ENCODE measurements at places on chromosomes 16 and 17.

GRCh38 chr17:73262676-73263642 lies 1.3 kb upstream of the CPSF4L start:
- no peak for DNase-seq

- DNase-seq: no peak
Observed at GRCh38 chr17:7867881-7868329, 10.1 kb downstream of the CYB5D1 start.

GRCh38 chr16:397736-398332 lies 835 bp downstream of the NME4 start:
- DNase-seq: peak; percentile 82

DNA sequence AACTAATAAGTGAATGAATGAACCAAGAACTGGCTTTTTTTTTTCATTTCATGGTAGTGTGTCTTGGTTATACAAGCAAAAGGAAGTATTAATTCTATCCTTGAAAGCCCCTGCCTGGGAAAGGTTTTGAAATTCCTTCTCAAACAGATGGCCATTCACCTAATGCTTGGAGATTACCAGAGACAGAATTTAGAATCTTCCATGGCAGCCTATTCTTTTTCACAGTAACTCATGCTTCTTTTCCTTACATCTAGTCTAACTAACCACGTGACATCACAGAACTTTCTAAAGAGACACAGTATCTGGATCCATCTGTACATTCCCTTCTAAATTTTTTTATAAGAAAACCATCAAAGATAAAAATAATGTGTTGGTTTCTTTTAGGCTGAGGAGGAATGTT lies 151.6 kb downstream of the FTO start:
- no peak for DNase-seq

DNA sequence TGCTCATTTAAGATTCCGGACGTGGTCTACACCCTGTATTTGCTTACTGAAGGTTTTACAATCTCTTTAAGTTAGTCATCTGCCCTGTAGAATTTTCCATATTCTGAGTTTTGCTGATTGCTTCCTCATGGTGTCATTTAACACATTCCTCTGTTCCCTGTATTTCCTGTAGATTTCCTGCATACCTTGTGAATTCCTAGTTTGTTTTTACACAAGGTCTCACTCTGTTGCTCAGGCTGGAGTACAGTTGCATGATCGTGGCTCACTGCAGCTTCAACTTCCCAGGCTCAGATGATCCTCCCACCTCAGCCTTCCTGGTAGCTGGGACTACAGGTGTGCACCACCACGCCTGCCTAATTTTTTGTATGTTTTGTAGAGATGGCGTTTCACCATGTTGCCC lies 66.8 kb downstream of the CMIP start:
- no peak for DNase-seq

DNA sequence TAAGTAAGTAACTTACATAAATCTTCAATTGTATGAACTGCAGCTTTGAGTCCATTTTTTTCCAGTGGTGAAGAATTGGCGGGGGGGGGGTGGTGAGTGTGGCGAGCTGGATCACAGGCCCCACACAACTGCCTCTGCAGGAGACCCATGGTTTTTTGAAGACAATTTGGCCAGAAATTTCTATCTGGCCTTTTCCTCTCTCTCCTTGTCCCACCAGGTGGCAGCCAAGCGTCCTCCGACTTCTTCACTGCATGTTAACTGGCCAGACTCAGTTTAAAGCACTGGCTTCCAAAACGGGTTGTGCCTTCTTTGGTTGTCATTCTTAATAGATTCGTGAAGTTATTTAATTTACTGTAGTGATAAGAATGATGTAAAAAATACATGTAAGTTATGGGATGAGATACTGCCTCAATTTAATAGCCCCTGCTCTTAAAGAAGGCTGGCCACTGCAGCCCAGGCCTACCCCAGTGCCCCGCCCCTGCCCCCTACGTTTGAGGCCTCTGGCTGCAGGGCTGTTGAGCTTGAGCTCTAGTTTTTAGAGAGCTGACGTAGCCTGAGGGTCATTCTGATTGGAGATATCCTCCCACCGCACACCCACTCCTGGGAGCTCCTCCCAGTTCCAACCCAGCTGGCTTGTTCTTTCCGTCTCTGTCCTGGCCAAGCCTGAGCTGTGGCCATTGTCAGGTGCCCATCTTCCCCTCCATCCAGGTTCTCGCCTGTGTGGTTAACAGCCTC lies 36.4 kb downstream of the AKAP1 start:
- no peak for DNase-seq

- no peak for DNase-seq
Observed at GRCh38 chr16:19185510-19185851, 17.4 kb downstream of the SYT17 start.

- no peak for DNase-seq
Observed at GRCh38 chr17:19316761-19317358, 45.7 kb downstream of the B9D1 start.

DNA sequence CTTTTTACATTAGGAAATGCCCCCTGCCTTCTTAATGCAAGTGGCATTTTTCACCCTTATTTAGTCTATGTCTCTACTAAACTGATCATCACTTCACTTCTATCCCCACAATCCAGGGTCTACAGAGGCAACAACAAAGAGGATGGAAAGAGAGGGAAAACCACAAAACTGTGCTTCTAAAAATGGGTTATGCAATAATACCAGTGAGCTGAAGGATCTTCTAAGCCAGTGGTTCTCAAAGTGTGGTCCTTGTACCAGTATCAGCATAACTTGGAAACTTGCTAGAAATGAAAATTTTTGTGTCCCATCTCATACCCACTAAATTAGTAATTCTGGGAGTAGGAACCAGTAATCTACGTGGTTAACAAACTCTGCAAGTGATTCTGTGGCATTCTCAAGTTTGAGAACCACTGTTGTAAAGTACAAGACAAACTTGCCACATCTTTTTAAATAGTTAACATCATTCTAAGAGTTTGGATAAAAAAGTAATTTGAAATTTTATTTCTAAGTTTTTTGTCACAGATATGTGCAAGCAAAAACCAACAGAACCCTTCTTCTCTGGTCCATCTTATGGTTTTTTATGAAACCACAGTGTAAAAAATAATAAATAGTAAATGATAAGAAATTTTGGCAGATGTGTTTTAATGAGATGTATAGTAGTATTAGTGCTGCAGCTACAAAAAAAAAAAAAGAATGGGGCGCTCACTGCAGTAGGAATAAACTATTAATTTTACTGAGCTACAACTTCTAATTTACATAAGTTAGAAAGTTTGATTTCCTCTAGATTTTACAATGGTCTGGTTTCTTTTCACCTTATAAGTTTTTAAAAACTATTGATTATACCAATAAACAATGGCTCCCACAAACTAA lies 16.2 kb downstream of the CDC27 start:
- DNase-seq: no peak

DNA sequence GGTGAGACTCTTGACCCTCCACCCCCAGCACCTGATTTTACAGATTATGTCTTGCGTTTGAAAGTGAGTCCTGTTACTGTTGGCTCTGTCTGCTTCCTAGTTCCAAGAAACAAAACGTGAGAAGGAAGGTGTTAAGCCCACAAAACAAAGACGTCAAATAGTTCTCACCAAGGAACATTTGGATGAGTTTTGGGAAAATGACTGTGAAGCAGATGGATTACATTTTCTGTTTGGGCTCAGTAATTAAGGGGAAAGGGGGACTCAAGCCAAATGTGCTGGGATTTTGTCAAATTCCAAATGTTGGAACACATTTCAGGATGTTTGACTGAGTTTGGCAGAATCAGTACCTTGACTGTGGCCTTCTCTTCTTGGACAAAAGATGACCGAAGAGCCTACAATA lies 71.2 kb downstream of the PCTP start:
- no peak for DNase-seq

DNA sequence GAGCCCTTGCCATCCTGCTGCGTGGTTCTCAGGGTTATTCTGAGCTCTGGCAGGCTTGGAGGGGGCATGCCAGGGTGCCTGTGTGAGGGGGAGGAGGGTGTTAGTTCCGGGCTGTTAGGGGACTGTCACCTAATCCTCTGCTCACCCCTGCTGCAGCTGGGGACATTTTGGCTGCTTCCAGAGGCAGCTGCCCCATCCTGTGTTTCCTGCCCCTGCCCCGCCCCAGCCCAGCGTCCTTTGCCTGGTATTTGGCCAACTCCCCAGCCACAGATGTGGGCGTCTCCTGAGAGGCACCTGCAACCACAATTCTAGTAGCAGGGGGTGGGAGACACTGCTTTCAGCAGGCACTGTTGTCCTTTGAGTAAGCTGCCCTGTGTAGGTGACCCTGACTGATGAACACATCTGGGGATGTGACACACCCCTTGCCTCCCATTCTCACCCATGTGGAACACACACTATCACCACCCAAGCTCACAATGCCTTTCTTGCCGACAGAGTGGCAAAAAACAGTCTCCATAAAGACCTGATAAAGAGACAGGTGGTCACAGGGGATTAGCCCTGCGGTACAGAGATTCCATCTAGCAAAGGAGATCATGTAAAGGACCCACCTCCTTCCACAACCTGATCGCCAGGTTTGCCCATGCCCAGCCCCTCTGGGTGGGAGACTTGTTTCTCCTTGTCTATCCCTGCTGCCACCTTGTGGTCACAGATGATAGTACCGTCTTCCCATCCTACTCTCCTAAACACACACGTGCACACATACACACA lies at the start of gene CHRNE:
TSS of gene CHRNE (minus strand) at position 48 of the 768 bp plus-strand sequence. CDS start at position 13, 35 bp downstream.
- DNase-seq: peak; percentile 91

GRCh38 chr17:28746611-28747050 lies 2.8 kb downstream of the TRAF4 start:
- DNase-seq: no peak

DNA sequence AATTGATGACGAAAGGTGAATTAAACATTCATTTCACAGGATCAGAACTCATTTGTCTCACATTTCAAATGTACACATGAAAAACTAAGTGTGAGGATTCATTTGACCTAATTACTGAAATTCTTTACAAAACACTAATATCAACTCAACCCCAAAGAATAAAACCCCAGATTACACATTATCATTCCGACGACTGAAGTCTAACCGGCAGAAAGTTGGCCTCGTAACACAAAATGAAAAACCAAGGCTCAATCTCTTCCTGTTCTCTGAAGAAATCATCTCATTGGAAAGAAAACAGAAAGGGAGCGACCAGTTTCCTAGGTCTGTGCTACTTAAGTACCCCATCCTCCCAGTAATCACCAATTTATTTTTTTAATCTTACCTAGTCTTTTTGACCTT lies 1.8 kb downstream of the JPT1 start:
- no peak for DNase-seq

DNA sequence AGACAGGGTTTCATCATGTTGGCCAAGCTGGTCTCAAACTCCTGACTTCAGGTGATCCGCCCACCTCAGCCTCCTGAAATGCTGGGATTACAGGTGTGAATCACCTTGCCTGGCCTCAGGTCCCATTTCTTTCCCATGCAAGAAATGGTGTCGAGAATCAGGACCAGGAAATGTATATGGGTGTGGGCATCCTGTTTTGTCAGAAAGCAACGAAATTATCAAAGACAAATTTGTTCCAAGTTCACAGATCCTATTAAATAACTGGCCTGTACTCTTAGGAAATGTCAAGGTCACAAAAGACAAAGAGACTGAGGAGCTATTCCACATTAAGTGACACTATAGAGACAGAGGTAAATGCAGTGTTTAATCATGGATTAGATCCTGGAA lies 17.1 kb upstream of the ST6GALNAC1 start:
- DNase-seq: no peak

- DNase-seq: no peak
Observed at GRCh38 chr17:62995377-62995885, 29.4 kb downstream of the TANC2 start.

- DNase-seq: no peak
Observed at GRCh38 chr17:27541301-27542023, 85.2 kb downstream of the KSR1 start.

DNA sequence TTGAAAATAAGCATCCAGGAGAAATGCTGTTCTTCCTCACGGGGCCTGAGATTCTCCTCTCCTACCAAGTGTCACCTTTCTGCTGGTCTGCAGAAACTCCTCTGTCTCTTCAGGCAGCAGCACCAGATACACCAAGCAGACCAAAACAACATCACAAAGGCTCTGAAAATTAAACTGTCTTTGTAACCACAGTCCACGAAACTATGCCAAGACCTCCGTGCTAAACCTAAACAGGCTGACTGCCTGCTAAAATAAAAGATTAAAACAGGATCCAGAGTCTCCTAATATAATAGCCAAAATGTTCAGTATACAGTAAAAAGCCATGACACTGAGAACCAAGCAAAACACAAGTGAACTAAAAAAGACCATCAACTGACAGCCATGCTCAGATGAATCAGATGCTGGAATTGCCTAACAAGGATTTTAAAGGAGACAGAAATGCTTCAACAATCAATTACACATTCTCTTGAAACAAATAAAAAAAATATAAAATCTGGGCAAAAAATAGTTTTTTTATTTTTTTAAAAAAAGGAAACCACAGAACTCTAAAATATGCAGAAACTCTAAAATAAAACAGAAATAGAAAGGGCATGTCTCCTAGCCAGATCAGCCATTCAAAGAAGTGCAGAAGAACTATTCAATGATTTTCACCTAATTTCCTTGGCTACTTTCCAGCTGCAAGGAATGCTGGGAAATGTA lies 50.3 kb upstream of the TOX3 start:
- no peak for DNase-seq

GRCh38 chr17:48441231-48441711 lies 11.3 kb upstream of the SKAP1 start:
- DNase-seq: no peak
